COR-L47 (cell line): ENCODE measurements at places on chromosomes 1 and 21.

GRCh38 chr1:85464497-85465098 is 361 bp downstream of the DDAH1 start:
- DNase-seq: peak; percentile 60

GRCh38 chr1:41363591-41364320 is 2.5 kb downstream of the FOXO6 start:
- no peak for DNase-seq

DNA sequence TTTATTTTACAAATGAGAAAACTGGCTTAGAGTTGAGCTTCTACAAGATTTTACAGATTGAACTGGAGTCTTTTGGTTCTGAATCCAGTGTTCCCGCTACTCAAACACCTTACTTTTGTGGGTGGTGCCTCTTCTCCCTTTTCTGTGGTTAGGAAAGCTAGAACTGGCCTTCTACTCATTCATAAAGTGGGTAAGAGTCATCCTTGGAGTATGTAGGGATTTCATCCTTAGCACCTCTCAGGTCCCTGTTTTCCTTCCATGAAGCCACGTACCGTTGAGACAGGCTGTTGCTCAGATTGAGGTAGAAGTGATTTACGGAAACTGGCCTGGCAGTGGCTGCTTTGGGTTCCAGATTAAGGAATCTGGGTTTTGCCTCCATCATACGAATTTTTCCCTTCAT is 35.8 kb downstream of the WNT4 start:
- DNase-seq: no peak

- DNase-seq: no peak
Observed at GRCh38 chr1:53604291-53604919, 134.6 kb downstream of the GLIS1 start.

- DNase-seq: no peak
Observed at GRCh38 chr1:243910607-243911006, 60.6 kb upstream of the AKT3 start.

DNA sequence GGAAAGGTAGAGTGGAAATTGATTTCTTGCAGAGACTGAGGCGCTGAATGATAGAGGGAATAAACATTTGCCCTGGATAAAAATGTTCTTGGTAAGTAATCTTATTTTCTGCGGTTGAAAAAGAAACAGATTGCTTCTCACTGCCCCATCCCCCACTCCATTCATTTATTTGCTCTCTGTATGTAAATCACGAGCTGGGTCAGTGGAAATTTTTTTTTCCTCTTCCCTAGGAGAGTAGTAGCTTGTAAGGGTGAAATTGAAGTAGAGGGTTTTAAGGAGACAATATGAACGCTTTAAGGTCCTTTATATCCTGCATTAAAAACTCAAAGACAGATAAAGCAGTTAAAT is 1.4 kb upstream of the BRINP3 start:
- DNase-seq: peak; percentile 32

- no peak for DNase-seq
Observed at GRCh38 chr1:32759997-32760623, 57.0 kb downstream of the YARS1 start.

DNA sequence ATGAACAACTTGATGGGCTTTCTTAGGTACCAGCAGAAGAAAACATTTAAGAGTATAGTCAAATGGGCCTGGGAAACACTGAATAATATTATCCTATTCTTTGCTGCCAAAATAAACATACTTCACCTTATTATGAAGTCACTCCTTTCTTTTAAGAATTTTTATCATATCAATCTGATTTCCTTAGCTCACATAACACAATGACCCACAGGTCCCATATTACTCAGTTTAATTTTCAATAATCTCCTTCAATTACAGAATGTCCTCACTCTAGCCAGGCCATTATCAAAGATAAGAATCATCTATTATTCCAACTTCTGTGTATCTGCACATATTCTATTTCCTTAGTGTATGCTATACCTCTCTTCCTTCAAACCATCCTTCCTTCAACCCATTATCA is 63.0 kb downstream of the PIGK start:
- DNase-seq: no peak

- DNase-seq: no peak
Observed at GRCh38 chr1:51950701-51951100, 39.8 kb downstream of the RAB3B start.
